DMS 273 treated with DMSO at 0.1 percent for 48 hours (cell line): ENCODE measurements at places on chromosomes 6 and 20.
A peak's percentile ranks its signal among the peaks of the same experiment; 100 is the strongest.

GRCh38 chr20:2839732-2840137 lies 720 bp downstream of the PCED1A start:
- DNase-seq, result no peak

DNA sequence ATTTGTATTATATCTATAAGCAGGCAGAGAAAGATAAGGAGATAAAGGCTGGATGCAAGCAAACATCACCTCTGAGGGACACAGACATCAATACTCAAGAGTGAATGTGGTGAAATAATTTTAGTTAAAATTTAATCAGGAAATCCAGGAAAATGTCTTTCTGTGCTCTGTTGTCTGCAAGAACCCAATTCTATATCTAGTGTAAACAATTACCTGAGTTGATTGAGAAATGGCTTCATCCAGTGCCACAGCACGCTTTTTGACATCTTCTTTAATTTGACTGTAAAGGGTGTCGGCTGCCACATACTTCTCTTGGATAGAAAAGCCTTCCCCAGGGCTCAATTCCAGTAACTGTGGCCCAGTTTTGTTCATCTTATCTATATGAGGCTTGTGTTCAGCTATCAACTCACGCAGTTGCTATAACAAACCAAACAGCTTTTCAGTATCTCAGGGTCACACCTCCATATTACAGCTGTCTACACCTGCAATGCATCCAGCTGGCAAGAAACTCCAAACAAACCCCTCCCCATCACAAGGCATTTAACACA lies 131.6 kb downstream of the DST start:
- no peak for DNase-seq

DNA sequence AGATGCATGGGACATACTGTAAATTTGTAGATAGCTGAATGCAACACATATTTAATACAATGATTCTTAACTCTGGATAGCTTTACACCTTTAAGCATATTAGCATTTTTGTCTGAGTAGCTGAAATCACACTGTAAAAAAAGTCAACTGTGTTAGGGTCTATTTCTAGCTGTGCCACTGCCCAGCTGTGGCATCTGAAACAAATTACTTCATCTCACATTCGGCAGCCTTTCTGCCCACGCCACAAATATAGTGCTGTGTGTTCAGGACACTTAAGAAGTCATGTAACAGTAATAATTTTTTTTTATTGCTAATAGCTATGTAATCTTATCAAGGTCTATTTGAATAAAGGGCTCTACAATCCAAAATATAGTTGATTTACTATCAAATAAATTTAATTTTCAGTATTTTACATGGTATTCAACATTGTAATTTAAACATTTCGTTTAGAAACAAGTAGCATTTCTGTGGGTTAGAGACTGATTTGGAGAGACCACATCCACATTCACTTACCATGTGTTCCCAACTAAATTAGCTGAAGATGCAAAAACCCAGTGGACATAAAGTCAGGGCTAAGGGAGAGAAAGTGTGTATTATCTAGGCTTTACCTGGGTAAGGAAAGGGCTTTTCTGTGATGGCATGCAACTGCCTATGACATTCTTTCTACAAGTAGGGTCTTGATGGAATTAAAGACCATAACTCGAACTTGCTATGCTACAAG lies 276.7 kb downstream of the PLCB1 start:
- DNase-seq, result no peak

- DNase-seq, result no peak
Measured at GRCh38 chr6:43338243-43338642, 29.6 kb upstream of the CRIP3 start.

DNA sequence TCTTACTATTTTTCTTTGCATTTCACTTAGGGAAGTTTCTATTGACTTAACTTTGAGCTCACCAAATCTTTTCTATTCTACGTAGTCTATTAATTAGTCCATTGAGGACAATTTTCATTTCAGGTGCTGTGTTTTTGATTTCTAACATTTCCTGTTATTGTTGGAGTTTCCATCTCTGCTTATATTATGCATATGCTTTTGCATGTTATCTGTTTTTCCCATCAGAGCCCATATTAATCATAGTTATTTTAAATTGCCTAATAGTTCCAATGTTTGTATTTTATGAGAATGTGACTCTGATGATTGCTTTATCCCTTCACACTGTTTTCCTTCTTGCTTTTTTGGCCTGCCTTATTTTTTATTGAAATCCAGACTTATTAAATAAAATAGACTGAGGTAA lies 414.5 kb upstream of the OPRM1 start:
- no peak for DNase-seq

GRCh38 chr20:21505810-21506530 lies 7.9 kb downstream of the NKX2-2 start:
- peak; percentile 16 for DNase-seq

DNA sequence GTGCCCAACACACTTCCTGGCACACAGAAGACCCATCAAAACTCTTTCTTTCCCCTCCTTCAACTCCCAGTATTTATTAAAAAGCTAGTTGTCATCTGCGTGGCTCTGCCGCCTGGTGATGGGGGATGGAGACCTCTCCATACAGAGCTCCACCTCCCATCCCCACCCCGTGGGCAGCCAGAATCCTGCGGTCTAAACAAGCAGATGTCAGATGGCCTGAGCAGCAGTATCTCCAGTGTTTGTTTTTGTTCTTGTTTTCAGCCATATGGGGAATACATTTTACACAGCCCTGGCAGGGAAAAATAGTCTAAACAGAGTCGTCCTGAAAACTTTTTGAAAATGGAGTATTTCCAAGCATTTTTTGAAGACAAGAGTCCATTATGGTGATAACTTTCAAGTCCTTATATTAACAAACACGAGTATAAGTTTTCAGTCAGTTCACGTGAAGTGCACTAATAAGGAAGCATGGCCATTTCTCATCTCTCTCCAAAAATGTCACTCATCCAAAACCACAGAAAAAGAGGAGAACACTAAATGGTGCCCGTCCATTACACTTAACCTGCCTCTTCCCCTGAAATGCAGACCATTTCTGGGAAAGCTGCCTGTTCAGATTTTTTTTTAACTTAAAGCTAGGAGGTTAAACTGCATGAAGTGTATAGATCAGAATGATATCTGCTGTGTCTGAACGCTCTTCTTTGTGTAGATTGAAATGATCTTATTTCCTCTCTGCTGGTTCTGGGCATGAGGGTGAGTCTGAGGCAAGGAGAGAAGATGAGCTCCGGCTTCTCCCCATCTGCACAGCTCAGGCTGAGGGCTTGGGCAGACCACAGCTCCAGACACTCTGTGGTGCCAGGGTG lies 91.0 kb downstream of the TCP11 start:
- peak; percentile 93 for DNase-seq

- DNase-seq, result peak; percentile 66
Measured at GRCh38 chr6:49548613-49549304, 1.7 kb upstream of the C6orf141 start.

GRCh38 chr6:62265906-62266525 lies 20.0 kb downstream of the KHDRBS2 start:
- no peak for DNase-seq

DNA sequence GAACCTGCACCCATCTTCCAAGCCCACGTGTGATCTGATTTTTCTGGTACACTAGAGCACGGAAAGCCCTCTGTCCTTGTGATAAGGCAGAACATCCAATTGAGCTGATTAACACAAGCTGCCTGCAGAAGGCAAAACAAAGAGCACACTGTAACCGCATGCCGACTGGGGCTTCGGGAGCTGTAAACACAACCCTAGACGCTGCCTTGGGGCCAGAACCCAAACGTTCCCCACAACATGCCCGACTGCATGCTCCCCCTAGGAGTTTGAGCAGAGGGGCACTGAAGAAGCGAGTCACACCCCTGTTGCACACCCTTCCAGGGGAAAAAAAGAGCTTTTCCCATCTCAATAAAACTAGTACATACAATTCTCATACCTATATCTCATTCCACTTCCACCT lies 470.7 kb downstream of the HTR1B start:
- no peak for DNase-seq

DNA sequence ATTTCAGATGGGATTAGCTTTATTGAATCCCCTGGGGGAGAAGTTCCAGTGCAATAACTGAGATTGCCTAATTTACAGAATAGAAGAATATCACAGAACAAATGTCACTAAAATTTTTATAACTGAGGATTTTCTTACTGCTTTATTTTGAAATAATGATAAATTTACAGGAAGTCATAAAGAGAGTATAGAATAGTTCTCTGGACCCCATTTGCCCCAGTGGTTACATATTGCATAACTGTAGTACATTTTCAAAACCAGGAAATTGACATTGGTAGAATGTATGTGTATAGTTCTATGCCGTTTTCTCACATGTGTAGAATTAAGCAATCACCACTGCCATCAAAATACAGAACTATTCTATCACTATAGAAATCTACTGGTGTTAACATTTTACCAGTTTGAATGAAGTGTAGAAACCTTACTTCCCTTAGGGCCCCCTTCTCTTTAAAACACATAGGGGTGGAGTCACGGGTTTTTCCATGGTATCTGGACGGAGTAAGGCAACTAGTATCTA lies 18.3 kb downstream of the KIF6 start:
- DNase-seq, result no peak

DNA sequence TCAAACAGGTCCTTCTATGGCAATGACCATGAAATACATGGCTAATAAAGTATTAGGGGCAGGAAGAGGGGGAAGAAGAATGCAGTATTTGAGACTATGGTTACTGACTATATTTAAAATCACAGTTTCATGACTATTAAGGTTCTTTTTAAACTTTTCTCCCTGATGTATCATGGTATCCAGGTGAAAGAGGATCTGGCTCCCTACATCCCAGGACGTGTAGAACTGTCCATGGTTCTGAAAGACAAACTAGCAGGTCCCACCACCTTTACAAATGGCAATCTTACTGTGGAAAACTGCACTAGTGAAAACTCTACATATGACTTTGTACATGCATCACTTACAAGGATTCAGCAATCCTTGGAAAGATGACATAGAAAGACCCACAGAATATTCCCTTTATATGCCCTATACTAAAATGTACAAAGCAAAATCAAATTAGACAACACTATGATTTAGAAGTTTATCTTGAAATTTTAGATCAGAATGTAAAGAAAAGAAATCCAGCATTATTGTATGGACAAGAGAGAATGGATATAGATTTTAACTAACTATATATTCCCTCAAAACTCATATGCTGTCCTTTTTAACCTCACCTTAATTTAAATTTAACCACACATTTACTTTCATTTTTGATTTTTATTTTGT lies 33.5 kb downstream of the RPP21 start:
- DNase-seq, result no peak

DNA sequence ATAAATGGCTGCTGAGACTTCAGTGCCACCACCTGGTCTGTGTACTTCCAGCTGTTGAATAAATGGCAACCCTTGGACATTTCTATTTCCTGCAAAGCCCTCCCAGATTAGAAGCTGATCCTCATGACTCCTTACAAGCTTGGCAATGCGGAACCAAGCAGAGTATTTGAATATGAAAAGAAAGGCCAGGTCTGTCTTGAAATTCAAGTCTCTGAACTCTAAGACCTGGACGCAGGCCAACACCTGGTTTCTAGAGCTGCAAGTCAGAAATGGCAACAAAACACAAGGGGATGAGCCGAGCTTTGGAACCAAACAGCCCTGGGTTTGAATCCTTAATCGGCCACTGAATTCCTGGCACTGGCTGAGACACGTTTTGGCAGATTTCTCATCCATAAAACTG lies 353.4 kb downstream of the PTPRT start:
- DNase-seq, result no peak

DNA sequence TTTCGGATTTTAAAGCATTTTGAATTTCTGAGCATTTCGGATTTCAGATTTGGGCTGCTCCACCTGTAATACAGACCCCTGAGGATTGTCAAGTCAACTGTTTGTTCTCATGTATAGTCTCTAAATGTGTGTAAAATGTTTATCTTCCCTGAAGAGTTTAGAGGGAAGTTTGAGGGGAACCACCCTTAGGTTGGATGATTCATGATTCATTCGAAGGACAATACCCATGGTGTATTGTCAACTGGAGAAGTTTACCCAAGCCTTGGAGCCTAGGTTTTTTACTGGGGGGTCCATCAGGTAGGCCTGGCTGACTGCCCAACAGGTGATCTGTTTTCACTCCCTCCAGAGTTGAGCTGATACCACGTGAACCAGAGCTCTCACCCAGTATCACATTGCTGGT lies 18.9 kb downstream of the GSTA4 start:
- DNase-seq, result no peak

DNA sequence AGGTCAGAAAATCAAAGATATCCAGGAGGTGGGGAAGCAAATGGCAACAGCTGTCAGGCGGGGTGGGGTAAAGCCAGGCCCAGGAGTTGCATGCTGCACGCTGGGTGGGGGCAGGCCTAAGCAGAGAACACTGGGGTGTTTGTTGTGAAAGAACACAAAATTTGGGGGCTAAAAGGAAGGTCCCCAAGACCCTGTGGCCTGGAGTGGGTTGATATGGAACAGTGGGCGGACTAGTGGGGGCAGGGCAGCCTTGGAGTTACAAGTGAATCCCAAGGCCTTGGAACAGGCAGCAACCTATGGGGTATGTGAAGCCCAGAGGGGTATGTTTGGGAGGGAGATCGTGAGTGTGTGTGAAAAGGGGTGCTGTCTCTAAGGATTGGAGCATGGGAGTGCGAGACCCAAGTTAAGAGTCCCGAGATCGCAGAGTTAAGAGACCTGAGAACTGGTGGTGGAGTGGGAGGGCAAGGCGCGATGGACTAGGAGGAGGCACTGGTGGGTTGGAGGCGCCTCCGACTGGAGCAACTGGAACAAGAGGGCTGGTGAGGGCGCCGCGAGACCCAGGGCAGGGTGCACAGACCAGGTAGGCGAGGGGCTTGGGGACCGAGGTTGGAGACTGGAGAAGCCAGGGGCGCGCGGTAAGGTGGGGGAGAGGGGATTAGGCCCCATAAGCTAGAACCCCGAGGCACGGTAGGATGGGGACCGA lies 658 bp downstream of the CUL7 start:
- no peak for DNase-seq

GRCh38 chr6:1619673-1620503 lies 10.2 kb downstream of the FOXC1 start:
- no peak for DNase-seq

DNA sequence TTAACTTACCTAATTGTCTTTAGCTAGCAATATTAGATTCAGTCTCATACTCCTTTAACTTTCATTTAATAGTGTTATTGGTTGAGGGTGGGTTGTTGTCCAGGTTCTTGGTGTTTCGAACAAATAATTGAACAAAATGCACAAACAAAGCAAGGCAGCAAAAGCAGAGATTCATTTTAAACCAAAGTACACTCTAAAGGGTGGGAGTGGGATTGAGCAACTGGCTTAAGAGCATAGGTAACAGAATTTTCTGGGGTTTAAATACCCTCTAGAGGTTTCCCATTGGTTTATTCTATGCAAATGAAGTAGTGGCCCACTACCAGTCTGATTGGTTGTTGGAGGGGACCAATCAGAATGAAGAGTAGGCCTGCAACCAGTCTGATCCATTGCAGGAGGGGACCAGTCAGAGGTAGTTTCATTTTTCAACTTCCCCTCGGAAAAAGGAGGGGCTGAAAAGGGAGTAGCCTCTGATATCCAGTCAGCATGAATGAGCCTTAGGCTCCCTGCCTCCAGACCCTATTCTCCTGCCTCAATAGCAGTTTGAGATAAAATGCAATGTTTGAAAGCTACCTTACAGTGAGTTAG lies 26.3 kb upstream of the RAB23 start:
- DNase-seq, result no peak

DNA sequence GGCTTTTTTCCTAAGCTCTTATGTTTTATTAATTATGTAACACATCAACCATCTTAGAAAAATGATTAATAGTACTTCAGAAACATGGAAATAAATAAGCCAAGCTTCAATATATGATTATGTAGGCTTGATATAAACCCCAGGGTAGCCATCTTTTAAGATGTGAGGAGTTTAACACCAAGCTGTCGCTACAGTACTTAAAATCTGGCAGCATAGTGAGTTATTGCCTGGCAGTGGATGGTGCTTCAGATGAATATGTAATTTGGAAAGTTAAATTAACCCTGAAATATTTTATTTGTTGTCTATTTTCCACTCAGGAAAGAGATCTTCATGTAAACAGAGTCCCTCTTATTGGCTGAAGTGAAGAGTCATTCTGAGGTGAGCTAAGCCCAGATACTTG lies 339.0 kb upstream of the ZFP64 start:
- no peak for DNase-seq
